ENCODE measurements at places on chromosomes 5 and 9. TPM values are rescaled to one million over a fixed set of nuclear protein-coding genes. Genes with fewer than 3 reads are reported as not detected.

MLLT3 gene
- 26.5 TPM for total RNA-seq

HAND1 gene
- not detected for total RNA-seq

DNA sequence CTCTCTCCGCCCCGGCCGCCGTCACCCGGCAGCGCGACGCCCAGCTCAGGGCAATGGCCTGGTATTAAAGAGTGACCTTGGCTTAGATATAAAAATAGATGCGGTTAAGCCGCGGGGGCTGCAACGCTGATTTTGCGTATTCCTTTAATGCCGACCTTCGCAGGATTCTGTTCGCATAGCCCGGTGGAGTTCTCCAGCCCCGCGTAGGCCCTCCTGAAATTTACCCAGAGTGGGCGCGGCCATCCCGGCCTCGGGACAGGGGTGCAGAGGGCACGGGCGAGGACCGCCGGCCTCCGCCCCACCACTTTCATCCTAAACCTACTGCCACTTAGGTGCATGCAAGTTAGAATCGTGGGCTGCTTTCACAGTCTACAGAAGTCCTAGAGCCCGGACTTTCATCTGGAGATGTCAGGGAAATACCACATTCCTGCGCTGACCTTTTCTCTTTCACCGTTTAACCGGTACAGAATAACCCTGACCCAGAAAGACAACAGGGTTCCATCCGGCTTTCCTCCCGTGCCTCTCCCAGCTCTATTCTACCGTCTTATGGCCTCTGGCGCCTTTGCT is 492 bp upstream of the FAM169A start:
- DNase-seq: no peak
- H3K36me3 ChIP-seq: peaks cover 5% of the 10 kb centered on the region
- no peak overlapping the region for H3K27ac ChIP-seq
- peak overlapping the region; percentile 55 for H3K4me3 ChIP-seq
- peaks cover 12% of the 10 kb centered on the region for H3K4me1 ChIP-seq
- peaks cover 32% of the 10 kb centered on the region for H3K27me3 ChIP-seq

DNA sequence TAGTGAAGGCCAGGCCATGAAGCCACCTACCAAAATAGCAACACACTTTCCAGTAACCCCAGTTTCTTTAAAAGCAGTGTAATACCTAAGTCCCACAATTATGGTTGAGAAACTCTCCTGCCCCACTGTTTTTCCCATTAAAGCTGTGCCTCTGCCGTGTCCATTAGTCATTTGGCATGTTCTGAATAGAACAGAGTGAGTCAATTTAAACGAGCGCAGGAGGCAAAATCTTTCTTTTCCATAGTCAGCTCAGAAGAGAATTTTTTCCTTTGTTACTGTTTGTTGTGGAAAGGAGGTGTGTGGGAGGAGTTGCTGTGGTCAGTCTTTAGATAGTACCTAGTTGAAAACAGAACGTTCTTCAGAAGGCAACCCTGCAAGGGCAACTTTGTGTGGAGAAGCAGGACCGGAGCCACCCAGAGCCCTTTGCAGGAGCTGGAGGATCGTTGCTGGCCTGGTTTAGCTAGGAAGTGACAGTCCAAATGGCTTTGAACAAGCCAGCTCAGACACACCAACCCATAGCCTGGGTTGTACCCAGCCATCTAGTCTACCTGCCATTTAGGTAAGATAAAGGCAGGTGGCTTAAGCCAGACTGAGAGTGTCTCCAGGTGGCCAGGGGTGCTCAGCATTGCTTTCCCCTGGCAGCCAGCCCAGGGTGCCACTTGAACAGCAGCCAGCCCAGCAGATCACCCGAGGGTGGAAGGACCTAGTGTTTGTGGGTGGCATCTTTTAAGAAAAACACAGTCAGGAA is 30.4 kb downstream of the GADD45G start:
- H3K27me3 ChIP-seq: no peaks in the 10 kb centered on the region
- no peaks in the 10 kb centered on the region for H3K4me1 ChIP-seq
- H3K27ac ChIP-seq: no peak overlapping the region
- no peak overlapping the region for H3K4me3 ChIP-seq
- no peaks in the 10 kb centered on the region for H3K36me3 ChIP-seq
- no peak for DNase-seq
